ENCODE measurements at places on chromosomes 1 and 21.
A peak's percentile ranks its signal among the peaks of the same experiment; 100 is the strongest.

GRCh38 chr1:187893471-187893870, 1064.7 kb downstream of the PLA2G4A start:
- DNase-seq = no peak

DNA sequence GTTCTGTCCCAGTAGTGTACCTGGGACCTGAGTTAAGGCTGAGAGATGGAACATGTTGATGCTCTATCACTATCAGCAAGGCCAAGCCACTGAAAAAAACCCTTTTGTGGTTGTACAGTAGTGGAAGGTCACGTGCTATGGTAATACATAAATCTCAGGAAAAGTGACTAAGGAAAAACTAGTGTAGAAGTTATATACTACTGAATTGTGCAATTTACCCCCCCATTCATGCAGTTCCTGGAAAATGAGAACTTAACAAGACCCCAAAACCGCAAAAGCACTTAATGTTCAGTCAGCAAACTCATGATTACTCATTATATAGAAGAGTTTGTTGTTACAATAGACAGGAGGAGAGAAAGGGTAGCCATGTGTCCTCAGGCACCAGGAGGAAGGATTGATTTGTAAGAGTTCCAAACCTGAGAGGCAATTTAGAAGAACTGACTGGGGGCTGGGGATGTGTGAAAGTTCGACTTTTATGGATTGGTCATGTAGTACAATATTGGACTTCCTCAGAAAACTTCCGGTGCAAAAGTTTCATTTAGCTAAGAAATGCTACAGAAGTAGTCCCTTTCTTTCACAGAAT, 91.6 kb downstream of the RGL1 start:
- DNase-seq = no peak

DNA sequence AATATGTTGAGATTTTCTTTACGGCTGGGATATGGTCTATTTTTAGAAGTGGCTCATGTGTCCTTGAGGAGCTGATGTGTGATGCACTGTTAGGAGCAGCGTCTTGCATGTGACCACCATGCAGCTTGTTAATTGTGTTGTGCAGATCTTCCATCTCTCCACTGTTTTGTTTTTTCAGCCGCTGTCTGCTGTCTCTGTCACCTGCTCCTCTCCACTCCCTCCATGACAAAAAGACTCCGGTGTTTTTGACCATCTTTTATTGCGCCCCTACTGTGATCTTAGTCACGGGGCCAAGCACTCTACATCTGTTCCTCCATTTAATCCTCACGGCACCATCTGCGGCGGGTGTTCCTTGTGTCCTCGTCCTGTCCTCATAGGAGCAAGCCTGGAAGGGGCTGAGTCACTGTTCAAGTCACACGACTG, 51.8 kb downstream of the ADARB1 start:
- DNase-seq = no peak

DNA sequence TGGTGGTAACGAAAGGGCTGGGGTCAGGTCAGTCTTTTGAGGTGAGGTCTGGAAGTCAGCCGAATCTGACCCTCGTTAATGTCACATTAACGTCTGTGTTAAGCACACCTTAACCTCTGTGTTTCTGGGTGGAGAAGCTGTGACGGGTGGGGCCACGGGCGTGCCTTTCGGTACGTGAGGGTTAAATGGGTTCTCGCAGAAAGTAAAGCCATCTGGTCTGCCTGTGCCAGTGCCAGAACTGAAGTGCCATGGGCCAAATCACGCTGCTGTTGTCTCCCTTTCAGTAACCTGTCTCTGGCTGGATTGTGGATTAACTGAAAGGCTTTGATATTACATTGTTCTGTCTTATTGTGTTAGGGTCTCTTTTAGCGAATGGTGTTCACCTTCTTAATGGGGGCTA, 14.4 kb downstream of the URB2 start:
- no peak for DNase-seq

DNA sequence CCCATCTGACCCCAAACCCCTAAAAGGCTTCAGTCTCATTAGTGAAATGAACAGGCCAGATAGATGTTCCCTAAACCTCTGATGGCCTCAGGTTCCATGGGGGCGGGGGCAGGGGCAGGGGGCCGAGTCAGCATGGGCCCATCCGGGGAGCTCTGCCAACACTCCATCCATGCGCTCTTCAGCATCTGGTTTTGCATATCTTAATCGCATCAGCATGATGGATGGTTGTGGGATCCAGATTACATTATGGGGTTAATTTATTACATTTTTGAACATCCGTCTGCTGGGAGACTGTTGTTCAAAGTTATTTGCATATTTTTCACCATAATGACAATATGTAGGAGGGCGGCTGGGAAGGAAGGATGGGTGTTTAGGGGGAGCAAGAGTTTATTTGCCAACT, 3.1 kb upstream of the MAD2L2 start:
- DNase-seq = no peak

GRCh38 chr1:37946703-37947360, at the start of gene INPP5B:
Gene INPP5B, minus strand, starts transcription at chr1:37947053. Its CDS starts 745 bp downstream, at chr1:37946308.
- DNase-seq = peak; percentile 65

DNA sequence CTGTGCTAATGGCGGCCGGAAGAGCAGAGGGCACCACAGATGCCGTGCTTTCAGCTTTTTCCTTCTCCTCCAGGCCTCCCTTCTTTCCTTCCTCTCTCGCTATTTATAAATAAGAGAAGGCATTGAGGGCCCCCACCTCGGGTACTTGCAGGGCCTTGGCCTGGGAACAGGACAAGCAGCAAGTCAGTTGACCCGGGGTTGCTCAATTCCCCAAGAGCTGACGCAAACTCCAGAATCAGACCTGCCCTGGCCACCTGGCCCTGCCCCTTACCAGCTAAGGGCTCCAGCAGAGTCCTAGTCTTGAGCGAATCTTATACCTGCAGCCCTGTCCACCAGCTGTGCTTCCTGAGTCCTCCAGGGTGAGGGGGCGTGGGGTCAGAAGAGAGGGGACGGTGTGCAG, 13.5 kb downstream of the TNFRSF1B start:
- no peak for DNase-seq

Data from stimulated activated CD8-positive, alpha-beta memory T cell treated with anti-CD3 and anti-CD28 coated beads, Interleukin-7, amount 100 ng/mL, for 24 hours (primary cell).